Endodermal cell (in vitro differentiated cells): ENCODE measurements at places on chromosomes 6 and 20.
A peak's percentile ranks its signal among the peaks of the same experiment; 100 is the strongest.

DNA sequence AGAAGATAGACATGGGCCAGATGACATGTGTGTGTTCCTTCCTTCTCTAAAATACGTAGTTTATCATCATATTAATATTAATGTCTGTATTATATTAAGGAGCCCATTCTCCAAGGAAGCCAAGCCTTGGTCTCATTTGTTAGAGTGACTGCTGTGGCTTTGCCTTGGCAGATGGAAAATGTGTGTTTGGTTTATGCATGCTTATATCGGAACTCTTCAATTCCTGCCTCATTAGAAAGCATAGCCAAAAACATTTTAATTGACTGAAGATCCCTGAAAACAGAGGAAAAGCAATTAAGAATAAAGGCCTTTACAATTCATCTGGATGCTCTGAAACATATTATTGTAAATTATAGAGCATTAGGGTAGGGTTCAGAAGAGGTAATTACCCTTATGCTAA is 106.4 kb downstream of the COL9A1 start:
- DNase-seq, result no peak

- DNase-seq, result no peak
These were observed 105.8 kb downstream of the JAG1 start for GRCh38 chr20:10568032-10568431.

DNA sequence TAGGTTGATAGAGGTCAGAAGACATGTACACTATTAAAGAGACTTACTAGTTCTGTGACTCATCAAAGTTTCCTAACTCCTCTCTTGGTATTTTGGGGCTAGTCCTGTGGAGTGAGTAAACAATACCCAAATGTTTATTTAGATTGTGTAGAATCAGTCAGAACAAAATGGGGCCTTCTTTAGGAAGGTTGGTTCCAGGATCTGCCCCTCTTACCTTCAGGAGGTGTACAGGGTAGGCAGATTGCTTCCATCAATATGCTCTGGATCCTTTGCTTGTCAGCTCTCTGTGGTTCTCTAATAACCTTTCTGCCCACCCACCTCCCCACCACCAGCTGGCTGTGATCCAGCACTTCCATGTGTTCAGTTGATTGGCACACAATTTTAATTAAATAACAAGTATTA is 107.0 kb downstream of the POPDC3 start:
- DNase-seq, result no peak

GRCh38 chr6:46637145-46637544 is 15.5 kb downstream of the CYP39A1 start:
- DNase-seq, result no peak

DNA sequence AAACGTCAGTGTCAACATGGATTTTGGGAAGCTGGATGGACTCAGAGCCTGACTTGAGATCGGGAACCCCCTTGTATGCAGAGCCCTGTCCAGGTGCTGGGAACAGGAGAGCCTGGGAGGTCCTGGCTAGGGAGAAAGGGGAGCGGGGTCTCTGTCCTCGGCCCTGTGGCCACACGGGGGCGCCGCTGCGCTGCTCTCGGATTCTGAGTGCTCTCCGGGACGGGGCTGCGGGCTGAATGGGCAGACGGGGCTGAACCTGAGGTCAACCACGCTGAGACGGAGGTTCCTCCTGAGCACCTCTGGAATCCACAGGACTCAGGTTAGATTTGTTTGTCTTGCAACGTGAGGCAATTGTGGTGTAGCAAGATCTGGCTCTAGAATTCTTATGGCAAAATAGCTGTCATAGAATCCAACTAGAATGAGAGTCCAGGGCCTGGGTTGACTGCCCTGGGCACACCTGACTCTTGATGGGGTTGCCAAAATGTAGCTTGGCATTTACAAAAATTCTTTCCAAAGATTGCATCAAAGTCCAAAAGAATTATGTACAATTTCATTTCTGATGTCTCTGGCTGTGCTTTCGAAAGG is 20.6 kb upstream of the HLA-F start:
- DNase-seq, result peak; percentile 97

- peak; percentile 67 for DNase-seq
These were observed 52.9 kb upstream of the FABP7 start for GRCh38 chr6:122726649-122727048.

DNA sequence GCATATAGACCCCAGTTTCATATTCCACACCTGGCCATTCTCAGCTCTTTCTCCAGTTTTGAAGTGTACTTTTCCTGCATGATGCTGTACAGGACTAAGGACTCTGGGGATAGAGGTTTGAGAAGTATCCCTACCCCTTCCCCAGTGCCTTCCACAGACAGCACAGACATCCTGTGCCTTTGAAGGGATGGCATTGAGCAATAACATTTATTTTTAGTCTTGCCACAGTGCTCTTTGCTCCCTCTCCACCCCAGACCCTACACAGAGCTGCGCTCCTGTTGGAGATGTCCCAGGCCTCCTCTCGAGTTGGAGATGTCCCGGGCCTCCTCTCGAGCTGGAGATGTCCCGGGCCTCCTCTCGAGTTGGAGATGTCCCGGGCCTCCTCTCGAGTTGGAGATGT is 275.8 kb downstream of the FARS2 start:
- no peak for DNase-seq

DNA sequence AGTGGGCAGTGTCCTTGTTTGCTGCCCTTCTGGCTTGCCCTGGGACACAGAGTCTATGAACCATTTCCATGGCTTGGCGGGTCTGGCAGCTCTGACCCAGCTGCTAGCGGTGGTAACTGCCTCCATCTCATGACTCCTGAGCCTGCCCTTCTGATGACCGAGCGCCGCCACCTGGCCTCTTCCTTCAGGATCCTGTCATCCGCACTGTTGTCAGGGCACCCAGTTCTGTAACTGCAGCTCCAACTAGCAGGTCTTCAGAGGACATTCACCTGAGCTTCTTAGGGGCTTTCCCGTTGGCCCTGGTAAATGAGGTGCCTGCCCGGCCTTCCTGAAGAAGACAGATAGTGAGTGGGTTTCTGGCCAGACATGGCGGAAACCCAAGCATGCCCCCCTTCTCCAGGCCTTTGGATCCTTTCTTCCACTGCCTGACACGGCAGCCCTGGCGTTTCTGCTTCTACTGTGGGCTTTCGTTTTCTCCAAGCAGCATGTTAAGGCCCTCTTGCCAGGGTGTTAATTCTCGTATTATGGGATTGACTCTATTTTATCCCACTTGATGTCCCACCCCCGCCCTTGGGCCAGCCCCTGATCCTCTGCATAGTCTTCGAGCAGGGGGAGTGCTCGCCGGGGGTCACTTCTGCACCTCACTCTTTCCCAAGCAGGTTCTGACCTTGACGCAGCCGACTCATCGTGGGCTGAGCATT is 24.7 kb downstream of the PACSIN1 start:
- DNase-seq, result peak; percentile 76

DNA sequence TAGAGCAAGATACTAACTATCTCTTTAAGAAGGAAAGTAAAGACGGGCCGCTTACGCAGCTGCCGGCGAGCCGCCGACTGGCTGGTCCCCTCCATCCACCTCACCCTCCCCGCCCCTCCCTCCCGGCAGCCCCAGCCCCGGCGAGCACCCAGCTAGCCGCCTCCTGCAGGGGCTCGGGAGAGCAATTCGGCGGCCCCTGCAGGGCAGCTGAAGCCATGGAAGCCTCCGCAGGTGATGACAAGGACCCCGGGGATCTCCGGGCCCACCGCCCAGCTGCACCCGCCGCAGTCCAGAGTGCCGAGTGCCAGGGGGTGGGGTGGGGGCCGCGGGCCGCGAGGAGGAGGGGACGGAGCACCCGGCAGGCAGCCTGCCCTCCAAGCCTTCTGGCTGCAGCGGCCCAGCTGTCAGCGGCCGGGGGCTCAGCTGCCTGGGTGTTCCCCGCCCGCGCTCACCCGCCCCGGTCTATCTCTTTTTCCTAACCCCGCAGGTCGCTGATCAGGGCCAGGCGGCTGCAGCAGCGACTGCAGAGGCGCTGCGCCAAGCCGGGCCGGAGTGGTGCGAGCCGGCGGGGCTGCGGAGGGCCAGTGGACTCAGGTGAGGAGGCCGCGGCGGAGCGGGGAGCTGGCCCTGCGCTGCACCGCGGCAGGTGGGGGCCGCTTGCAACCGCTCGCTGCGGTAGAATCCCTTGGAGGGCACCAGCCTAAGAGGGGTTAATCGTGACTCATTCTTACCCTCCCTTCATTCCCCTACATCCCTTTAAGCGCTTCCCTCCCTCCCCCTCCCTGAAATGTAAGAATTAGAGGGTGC is at the start of gene SNPH:
Gene SNPH (plus strand): TSS at position 128 of the 807 bp plus-strand sequence. CDS start 29,946 bp downstream, outside the sequence.
- peak; percentile 89 for DNase-seq

- DNase-seq, result no peak
These were observed 2.0 kb downstream of the UNC93A start for GRCh38 chr6:167293088-167293589.

DNA sequence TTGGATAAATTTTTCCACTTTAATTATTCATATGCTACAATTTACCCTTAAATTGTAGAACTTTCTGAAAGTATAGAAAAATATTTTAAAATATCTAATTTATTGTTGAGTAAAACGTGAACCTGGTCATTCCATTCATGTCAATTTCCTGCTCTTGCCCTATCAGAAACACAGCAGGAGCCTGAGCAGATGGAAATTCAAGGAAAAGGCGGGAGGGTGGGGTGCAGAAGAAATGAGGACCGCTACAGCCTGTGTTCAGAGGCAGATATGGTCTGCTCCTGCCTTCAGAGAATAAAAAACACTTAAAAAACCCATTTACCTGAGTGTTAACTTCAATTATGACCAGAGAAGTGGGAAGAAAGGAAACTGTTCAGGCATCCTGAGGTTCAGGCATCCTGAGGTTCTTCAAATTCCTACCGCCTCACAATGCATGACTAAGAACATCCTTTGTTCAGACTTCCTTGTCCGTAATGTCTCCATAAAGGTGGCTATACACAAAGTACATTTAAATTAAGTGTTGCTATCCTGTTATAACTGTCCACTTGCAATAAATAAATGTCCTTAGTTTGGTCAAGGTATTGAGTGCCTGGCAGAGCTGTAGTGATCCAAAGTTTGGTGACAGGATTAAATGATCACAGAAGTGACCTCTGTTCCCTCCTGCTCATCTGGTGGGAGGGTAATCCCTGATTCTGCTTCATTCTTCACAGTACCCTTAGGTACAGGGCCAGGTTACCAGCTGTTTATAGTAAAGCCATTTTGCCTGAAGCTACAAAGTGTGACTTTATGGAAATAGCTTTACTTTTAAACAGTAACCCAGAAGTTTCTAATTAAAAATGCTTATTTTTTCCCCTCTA is 109.1 kb downstream of the MAN1A1 start:
- DNase-seq, result peak; percentile 52

- DNase-seq, result no peak
These were observed 124.9 kb downstream of the GRM4 start for GRCh38 chr6:34020807-34021553.

DNA sequence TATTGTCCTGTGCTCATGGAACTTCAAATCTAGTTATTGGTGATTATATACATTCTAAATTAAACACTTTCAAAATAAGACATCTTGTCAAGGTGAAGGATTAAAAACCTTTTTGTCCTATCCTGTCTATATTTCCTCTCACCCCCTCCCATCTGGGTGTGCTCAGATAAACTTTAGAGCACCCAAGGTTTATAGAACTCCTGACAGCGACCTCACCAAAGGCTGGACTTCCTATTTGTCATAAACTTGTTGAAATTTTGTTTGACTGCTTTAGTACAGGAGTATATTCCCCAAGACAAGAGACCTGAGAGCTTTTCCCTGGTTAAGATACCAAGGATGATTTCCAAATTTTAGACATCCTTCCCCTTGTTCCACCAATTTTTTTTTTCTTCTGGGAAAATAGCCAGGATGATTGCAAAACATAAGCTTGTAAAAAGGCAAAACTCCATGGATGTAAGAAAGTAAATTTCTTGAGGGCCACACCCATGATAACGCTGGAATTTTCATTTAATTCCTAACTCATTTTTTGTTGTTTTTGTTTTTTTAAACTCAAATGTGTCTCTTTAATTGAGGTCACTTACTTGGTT is 33.0 kb downstream of the CARMIL1 start:
- no peak for DNase-seq

DNA sequence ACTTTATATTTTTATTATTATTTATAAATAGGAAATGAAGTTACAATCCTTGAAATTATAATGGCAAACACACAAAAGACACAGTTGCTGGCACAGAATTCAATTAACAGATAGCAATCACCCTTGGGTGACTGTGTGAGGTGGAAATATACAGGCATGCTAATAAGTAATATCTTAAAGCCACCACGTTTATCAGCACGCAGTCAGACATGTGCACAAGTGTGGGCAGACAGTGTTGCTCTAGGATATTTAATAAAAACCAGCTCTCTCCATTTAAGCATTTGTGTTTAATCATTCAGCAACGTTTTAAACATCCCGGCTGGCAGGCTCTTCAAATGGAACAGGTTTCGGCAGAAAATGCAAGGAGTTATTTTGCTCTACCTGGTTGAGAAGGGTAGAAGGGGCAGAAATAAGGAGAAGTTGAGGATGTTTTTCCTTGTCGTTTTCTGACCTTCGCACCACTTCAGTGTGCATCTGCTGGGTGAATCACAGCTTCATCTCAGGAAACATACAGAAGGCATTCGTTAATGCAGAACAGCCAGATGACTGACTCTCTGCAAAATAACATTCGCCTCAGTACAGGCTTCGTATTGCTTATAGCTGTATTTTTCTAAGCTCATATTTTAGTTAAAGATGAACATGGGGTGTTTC is 585.1 kb downstream of the QKI start:
- DNase-seq, result no peak

- no peak for DNase-seq
These were observed 62.4 kb upstream of the STXBP5 start for GRCh38 chr6:147141711-147142308.

- DNase-seq, result no peak
These were observed 30.7 kb downstream of the LY86 start for GRCh38 chr6:6619021-6619794.

- DNase-seq, result no peak
These were observed 72.0 kb downstream of the DST start for GRCh38 chr6:56570413-56571359.

- no peak for DNase-seq
These were observed 6.6 kb downstream of the SLC52A3 start for GRCh38 chr20:761418-762381.

- DNase-seq, result no peak
These were observed 478.0 kb downstream of the MMUT start for GRCh38 chr6:48985025-48985424.

GRCh38 chr6:169407325-169407724 is 153.7 kb upstream of the THBS2 start:
- no peak for DNase-seq

DNA sequence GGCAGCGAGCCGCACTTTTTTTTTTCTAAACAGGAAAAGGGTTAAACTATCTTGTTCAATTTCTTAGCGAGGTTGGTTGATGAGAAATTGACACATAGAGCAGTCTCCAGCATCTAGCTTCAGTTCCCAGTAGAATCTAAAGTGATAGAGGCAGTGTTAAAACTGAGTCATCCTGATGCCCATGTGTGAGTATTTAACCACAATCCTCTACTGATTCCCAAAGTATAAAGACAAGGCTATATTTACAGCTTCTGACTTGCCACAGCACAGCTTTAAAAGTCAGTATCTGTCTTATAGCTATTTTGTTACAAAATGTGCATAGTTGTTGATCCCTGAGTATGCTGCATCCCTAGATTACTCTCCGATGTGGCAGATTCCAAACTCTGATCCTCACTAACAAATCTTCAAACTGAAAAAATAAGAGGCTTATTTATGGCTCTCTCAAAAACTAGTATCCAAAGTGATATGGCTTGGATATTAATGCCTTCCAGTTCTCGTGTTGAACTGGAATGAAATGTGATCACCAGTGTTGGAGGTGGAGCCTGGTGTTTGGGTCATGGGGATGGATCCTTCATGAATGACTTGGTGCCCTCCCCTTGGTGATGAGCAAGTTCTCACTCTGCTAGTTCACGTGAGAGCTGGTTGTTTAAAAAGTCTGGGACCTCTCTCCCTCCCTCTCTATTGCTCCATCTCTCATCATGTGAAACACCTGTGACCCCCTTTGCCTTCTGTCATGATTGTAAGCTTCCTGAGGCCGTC is 13.1 kb upstream of the POPDC3 start:
- no peak for DNase-seq
